ENCODE measurements at places on chromosomes 6 and 20.

DNA sequence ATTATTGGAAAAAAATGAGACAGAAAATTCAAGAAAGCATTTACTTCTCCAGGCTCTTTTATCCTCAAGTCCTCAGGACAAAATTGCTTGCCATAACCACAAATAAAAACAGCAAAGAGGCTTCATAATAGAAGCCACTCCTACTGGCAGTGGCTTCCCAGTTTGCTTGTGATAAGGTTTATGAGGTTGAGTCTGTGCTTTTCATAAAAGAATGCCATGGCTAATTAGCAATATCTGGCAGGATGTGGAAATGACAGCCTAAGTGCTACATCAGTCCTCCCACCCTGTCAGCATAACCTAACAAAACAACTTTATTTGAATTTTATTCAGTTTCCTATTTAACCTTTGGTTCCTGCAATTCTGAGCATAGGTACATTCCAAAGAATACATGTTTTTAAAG is 80.9 kb upstream of the HTR1E start:
- DNase-seq, result no peak

DNA sequence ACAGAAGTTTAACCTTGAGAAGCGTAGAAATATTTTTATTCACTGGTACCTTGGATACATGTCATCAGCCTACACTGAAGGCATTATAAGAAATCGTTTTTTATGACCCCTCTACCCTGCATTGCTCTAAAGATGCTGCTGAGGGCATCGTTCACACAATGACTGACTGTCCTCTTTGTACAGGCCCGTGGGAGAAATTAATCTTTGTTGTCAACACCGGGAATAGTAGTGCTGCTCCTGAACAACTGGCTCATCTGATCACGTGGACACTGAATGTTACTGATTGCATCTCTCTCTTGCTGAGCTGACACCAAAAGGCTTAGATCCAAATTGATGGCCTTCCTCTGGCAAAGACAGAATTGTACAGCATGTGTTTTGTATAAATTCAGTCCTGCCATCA is 157.1 kb upstream of the SMLR1 start:
- DNase-seq, result no peak

DNA sequence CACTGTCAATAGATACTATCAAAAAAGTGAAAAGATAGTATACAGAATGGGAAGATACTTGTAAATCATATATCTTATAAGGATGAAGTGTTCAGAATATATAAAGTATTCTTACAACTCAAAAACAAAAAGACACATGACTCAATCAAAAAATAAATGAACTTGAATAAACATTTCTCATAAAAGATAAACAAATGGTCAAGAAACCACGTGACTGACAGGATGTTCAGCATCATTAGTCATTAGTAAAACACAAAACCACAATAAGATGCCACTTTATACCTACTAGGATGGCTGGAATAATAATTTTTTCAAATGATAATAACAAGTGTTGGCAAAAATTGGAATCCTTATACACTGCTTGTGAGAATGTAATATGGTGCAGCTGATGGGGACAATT is 729.1 kb upstream of the HS3ST5 start:
- DNase-seq, result no peak

DNA sequence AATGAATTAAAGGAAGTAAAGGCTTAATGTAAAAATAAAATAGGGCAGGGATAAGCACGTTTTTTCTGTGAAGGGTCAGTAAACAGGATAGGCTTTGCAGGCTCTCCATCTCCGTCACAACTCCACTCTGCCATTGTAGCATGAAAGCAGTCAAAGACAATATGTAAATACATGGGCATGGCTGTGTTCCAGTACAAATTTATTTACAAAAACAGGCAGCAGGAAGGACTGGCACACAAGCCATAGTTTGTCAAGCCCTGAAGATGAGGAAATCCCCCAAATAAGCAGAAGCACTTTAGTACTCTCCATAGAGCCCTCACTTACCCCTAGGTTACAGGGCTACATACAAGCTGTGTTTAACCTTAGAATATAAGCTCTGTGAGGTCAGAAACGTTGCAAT is 8.9 kb upstream of the FBXO9 start:
- DNase-seq, result no peak

- no peak for DNase-seq
Observed at GRCh38 chr6:2786269-2786668, 21.1 kb downstream of the WRNIP1 start.

DNA sequence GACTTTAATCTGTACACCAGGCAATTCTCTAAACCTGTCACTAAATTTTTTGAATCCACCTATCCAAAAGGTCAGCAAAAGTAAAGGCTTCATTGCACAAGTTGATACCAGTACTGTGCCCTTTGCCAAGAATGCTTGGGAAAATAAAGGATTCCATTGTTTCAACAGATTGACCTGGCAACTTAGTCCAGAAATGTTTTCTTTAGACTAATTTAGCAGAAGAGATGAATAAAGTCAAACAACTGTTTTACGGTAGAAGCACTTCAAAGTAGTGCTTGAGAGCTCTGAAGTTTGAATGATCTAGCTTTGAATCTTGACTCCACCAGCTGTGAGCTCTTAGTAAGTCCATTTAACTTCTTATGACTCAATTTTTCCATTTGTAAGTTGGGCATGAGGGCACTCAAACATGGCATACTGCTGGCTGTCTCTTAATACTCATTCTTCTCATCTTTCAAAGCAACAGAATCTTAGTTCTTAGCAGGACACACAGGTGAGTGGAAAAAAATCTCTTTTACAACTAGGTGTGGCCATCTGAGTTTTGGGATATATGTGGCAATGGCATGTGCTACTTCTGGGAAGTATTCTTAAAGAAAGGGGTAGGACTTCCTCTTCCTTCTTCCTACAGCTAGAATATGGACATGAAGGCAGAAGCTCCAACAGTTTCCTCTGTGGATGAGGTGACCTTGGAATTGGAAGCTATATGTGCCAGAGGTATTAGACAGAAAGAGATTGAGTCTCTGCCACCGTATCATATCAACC is 55.9 kb upstream of the LOC128125822 start:
- no peak for DNase-seq

- no peak for DNase-seq
Observed at GRCh38 chr6:10976571-10976970, 67.5 kb downstream of the ELOVL2 start.

DNA sequence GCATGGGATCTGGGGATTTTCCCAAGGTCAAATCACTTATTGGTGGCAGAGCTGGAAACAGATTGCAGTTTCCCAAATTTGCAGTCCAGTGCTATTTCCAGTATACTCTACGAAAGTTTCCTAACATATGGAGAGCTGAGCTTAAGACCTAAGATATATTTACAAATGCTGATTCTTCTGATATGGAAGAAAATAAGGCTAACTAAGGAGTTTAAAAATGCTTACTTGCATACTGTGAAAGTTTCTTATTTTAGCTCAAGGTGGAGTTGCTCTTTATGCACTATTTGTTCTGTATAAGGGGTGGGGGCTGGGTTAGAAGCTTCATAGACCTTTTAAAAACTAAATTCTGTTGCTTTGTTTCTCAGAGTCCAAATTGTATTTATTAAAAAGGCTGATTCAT is 7.5 kb downstream of the CD109 start:
- no peak for DNase-seq

- DNase-seq, result no peak
Observed at GRCh38 chr6:155330133-155330734, 15.9 kb upstream of the TFB1M start.

DNA sequence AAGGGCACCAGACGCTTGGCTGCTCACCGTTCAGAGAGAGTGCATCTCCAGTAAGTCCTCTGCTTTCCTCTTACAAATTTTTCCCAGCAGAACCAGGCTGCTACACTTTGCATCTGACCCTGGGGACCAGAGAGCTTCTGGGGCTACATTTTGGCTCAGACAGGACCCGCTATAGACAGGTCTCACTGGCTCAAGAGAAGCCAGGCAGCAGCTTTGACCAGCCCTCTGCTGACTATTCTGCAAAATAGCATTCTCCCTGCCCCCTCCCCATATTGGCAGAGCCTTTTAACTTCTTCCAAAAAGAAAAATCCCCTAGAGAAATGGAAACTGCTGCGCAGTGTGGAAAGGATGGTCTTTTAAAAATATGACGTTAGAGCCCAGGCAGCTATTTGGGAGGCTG is 37.2 kb downstream of the CPXM1 start:
- DNase-seq, result no peak

DNA sequence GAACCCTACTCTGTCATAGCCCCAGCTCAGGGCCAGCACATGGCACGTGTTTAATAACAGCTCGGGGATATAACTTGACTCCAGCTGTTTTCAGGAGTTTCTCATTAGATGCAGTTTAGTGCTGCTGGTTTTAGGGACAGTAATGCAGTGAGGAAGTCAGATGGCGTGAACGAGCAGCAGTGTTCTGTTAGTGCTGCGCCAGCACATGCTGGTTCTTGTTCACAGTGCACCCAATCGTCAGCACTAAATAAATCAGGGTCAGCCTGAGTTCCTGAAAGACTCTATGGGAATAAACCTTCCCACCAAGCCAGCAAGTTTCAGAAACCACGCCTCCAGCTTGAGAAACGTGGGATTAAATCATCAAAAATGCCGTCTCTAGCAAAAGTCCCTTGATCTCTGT is 235.9 kb upstream of the SUPT3H start:
- DNase-seq, result no peak

DNA sequence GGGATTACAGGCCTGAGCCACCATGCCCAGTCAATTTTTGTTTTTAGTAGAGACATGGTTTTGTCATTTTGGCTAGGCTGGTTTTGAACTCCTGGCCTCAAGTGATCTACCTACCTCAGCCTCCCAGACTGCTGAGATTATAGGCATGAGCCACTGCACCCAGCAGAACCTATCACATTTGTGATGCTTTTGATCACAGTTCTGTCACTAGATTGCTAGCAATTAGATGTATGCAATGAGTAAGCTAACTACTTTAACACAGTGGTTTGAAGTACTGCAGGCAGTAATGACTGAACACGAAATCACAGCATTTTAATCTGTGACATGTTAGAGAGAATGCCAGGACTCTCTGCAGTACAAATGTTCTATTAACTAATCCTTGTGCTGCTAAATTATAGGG is 19.6 kb upstream of the SAMHD1 start:
- no peak for DNase-seq

DNA sequence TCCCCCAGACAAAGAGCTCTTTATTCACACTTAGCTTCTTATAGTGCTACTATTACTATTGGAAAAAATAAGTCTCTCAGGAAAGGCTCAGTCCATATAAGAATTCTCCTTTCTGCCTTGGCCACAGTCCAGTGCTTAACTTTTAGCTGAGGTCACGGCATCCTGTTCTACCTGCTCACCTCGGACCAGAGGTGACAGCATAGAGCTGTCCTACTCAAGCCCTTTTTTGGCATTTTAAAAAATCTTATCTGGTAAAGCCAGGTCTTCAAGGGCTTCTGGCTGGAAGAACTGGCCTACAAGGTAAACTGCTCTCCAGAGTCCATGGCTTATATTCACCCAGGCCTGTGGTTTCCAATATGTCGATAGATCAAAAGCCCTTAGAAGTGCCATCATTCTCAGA is 109.7 kb downstream of the RCAN2 start:
- DNase-seq, result no peak

GRCh38 chr6:102114402-102114801 is 720.9 kb downstream of the GRIK2 start:
- DNase-seq, result no peak

- DNase-seq, result no peak
Observed at GRCh38 chr6:54614499-54615195, 231.9 kb upstream of the FAM83B start.

DNA sequence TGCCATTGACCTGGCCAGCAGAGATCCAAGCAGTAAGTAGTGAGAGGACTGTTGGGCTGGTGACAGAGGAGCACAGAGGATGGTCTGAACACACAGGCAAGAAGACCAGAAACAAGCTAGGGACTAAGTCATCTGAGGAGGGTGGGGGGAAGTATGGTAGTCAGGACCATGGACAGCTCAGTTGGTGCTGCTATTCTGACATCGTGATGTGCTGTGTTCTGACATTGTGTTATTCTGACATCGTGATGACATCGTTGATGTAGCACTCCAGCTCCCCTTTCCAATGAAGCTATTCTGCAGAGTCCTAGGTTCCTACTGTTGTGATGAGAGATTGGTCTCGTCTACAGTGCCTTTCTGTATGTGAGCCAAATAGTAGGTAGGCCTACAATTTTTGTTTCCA is 28.7 kb downstream of the CFAP206 start:
- peak; percentile 43 for DNase-seq

All from CD4-positive, alpha-beta T cell treated with Interleukin-10 for 1 hour (primary cell).